ENCODE measurements at places on chromosomes 5 and 9.

DNA sequence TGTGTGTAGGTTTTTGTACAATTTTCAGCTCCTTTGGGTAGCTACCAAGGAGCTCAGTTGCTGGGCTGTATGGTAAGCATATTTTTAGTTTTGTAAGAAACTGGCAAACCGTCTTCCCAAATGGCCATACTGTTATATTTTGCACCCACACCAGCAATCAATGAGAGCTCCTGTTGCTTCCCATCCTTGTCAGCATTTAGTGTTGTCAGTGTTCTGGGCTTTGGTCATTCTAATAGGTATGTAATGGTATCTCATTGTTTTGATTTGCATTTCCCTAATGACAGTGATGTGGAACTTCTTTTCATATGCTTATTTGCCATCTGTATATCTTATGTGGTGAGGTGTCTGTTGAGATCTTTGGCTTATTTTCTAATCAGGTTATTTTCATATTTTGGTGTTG lies 320.1 kb downstream of the MLLT3 start:
- no peak for DNase-seq

DNA sequence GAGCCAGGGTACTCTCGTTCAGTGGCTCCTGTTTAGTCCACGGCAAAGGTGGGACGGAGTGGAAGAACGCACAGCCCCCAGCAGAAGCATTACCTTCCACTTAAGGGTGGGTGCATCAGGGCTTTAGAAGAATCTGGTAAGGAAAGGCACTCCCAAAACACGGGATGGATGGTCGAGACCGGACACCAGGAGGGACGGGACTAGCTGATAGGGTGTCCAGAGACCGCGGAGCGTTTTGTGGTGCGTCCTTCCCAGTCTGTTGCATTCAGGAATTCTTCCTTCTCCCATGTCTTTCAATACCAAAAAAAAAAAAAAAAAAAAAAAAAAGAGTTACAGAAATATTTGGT lies 545 bp upstream of the CTSV start:
- DNase-seq: no peak

GRCh38 chr5:164958688-164959087 lies 1453.3 kb downstream of the MAT2B start:
- peak; percentile 29 for DNase-seq

DNA sequence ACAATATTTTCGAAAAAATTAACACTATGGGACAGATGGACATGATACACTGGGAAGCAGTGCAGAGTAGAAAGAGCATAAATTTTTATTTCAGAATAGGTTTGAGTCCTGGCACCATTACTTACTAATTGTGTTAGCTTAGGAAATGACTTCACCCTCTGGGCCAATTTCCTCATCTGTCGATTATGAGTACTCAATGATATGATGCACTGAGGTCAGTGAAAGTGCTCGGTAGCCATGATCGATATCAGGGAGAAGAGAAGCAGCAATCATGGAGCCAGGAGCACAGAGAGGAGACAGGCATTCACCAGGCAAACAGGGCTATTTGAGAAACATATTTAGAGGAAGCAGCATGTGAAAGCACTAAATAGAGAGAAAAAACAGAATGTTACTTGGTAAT lies 29.4 kb downstream of the NR6A1 start:
- DNase-seq: no peak

DNA sequence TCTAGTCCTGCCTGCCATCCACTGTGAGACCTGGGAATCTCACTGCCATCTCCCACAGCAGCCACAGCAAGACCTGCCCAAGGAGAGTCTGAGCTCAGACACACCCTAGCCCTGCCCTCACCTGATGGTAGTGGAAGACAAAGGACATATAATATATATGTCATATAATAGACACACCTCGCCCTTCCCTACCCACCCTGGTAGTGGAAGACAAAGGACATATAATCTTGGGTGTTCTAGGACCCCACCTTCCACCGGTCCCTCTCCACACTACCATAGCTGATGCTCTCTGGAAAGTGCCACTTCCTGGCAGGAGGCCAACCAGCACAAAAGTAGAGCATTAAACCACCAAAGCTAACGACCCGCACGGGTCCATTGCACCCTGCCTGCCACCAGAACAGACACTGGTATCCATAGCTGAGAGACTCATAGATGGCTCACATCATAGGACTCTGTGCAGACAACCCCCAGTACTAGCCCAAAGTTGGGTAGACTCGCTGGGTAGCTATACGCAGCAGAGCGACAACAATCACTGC lies 545.6 kb downstream of the CAAP1 start:
- DNase-seq: no peak

- DNase-seq: no peak
Measured at GRCh38 chr9:4262735-4263141, 37.1 kb downstream of the GLIS3 start.

DNA sequence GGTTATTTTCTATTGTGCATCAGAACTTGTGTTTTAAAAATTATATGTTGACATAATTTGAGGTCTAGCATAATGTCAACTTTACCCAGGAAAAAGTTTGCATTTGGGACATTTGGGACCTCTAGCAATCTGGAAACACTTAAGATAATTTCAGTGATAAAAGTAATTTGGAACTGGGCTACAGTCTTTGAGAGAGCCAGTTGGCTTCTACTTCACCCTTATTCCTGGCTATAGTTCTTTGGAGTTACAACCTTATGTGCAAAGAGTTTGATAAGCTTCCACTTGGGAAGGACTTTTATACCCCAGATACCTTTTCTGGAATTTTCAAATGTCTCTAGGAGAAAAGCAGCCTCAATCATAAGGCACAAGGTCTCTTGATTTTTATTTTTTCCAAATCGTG lies 139.3 kb downstream of the ARRDC3 start:
- no peak for DNase-seq

DNA sequence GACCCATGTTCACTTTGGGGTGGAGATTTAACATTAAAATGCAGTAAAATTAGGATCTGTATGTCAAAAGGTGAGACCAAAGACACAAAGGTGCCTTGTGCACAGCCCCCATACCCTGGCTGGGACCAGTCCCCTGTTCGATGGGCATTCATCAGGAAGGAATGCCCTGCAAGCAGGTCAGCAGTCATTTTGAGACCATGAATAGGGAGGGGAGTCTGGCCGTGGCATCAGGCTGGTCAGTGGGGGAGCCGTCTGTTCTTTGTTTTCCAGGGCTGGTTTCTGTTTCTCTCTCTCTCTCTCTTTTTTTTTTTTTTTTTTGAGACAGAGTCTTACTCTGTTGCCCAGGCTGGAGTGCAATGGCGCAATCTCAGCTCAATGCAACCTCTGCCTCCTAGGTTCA lies 68.9 kb upstream of the GOLM1 start:
- DNase-seq: no peak

Data from hematopoietic multipotent progenitor cell treated with erythropoietin and hydrocortisone succinate and interleukin-3 and kit ligand, for 6 days (in vitro differentiated cells).